Renal pelvis (tissue), 12 donors: ENCODE measurements at places on chromosomes 16 and 17.

DNA sequence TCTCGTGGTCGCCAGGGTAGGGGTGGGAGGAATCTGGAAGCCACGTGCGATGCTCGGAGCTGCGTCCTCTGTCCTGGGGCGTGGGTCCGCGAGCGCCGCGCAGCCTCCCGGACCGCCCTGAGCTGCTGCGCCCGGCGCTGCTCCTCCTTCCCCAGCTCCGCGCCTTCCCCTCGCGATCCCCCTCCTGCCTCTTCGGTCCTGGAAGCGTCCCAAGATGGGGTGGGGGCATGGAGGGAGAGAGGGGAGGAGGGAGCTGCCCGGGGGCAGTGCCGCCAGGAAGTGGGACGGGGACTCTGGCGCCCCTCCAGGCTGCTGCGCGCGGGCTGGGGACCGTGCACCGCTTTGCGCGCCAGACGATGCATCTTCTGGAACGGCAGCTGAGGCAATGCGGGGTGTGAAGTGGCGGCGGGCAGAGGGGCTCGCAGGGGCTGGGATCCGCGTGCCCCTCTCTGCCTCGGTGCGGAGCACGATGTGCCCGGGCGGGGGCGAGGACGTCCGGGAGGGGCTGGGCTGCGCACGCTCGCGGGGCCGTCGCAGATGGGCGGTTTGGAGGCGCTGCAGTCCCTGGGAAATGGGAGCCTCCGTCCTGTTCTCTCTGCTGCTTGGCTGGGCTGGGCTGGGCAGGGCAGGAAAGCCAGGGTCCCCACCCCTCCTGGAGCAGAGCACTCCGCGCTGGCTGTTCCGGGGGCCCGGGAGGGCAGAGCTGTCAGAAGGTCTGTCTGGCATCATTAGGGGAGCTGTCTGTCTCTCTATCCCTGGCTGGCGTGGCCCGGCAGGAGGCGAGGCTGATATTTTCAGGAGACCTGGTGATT is 388.0 kb downstream of the SEC14L1 start:
- DNase-seq: peak; percentile 76

DNA sequence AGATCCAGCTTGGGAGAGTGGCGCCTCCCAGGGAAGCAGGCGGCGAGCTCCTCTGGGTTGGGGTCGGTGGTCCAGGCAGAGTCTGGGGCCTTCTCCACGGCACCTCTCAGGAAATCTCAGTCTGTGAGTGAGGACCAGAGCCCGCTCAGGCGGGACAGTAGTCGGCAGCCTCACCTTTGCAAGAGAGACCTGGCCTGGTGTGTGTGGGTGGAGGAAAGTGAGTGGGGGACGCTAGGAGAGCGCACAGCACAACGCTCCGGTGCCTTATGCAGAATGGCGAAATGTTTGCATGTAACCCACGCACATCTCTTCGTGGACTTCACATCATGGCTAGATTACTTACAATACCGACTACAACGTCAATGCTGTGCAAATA is 2.2 kb downstream of the AHSP start:
- DNase-seq: no peak

- DNase-seq: no peak
Measured at GRCh38 chr17:2055292-2056205, 646 bp downstream of the HIC1 start.

DNA sequence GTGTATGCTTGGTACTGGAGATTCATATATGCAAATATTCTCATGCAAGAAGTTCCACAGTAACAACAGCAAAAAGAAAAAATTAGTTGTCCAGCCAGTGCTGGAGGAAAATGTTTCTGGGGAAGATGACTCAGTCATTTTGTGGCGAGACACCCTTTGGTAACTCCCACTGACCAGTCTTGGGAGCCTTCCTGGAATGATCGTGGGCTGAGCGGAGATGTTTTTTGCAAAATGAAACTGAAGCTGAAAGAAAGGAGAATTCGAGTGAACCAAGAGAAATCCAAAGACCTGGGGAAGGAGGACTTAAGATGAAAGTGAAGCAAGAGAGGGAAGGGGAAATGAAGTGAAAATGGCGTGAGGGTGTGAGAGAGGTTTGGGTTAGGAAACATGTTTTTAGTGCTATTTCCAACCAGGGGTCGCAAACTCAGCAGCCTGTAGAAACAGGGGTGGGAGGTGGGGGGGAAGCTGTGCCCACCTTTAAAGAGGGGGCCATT is 5.2 kb downstream of the ITPRIPL2 start:
- DNase-seq: no peak

- DNase-seq: no peak
Measured at GRCh38 chr16:70578035-70578434, 54.4 kb downstream of the SF3B3 start.

GRCh38 chr17:14351493-14351892 is 50.6 kb downstream of the HS3ST3B1 start:
- DNase-seq: no peak

DNA sequence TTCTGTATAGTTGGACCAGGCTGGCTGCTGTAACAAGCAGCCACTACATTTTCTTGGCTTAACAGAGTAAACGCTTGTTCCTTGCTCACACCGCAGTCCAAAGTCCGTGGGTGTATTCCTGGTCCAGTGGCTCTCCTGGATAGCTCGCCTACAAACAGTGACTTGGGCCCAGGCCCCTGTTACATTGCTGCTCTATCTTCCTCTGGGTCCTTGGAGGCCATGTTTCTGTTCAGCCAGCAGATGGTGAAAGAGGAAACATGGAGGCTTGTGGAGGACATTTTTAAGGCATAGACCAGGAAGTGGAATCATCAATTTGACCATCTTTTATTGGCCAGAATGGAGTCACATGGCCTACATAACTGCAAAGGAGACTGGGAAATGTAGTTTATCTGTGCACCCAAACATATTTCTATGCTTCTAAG is 55.1 kb downstream of the ATP2C2 start:
- no peak for DNase-seq

GRCh38 chr17:82105882-82106687 is 8.0 kb upstream of the FASN start:
- peak; percentile 49 for DNase-seq

DNA sequence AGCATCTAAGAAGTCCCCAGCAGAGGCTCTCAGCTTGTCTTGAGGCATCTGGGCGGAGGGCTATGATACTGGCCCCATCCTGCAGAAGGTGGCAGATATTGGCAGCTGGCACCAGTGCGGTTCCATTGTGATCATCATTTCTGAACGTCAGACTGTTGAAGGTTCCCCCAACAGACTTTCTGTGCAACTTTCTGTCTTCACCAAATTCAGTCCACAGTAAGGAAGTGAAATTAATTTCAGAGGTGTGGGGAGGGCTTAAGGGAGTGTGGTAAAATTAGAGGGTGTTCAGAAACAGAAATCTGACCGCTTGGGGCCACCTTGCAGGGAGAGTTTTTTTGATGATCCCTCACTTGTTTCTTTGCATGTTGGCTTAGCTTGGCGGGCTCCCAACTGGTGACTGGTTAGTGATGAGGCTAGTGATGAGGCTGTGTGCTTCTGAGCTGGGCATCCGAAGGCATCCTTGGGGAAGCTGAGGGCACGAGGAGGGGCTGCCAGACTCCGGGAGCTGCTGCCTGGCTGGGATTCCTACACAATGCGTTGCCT is at the start of gene CIITA:
Gene CIITA, plus strand, starts transcription at position 404 of the 543 bp plus-strand sequence. Its CDS starts 129 bp downstream, at position 533.
- DNase-seq: no peak

DNA sequence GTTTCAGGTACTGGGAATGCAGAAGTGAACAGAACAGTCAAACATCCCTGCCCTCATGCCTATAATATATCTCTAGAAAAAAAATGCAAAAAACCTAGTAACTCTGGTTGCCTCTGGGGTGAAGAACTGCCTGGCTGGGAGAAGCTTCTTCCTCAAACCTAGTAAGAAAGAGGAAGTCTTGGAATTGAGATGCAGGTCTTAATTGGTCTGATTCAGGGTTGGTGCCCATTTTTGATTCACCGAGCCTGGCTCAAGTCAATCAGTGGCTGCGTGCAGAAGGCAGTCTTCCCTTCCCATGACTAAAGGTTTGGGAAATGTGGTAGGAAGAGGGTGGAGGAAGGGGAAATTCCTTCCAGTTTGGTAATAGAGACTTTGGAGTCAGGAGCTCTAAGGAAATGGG is 22.4 kb downstream of the CDRT15 start:
- no peak for DNase-seq

DNA sequence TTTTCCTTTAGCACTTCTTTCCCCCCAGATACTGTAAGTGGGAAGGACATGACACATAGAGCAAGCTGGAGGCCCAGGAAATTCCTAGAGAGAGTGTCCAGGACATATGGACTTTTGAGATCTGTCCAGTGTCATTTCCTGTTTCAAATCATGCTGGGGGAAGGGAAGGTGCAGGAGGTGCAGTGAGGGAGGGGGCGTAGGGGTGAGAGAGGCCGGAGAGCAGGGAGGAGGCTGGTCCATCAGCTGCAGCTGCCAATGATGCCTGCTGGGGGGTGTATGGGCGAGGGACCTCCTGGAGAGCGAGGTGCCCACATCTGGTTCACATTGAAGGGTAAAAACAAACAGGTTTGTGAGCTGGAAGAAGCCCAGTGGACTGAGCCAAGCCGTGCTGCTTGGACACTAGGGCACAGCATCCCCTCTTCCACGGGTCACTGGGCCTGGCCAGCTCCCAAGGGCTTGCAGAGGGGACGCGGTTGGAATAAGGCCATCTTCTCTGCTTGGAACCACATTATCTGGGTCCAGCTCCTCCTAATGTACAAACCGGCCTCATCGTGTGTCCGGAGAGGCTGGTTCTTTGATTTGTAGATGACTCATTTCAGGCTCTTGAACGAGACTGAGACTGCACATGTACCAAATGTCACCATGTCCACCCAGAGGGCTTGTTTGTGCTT is 70.4 kb upstream of the SMURF2 start:
- DNase-seq: no peak

DNA sequence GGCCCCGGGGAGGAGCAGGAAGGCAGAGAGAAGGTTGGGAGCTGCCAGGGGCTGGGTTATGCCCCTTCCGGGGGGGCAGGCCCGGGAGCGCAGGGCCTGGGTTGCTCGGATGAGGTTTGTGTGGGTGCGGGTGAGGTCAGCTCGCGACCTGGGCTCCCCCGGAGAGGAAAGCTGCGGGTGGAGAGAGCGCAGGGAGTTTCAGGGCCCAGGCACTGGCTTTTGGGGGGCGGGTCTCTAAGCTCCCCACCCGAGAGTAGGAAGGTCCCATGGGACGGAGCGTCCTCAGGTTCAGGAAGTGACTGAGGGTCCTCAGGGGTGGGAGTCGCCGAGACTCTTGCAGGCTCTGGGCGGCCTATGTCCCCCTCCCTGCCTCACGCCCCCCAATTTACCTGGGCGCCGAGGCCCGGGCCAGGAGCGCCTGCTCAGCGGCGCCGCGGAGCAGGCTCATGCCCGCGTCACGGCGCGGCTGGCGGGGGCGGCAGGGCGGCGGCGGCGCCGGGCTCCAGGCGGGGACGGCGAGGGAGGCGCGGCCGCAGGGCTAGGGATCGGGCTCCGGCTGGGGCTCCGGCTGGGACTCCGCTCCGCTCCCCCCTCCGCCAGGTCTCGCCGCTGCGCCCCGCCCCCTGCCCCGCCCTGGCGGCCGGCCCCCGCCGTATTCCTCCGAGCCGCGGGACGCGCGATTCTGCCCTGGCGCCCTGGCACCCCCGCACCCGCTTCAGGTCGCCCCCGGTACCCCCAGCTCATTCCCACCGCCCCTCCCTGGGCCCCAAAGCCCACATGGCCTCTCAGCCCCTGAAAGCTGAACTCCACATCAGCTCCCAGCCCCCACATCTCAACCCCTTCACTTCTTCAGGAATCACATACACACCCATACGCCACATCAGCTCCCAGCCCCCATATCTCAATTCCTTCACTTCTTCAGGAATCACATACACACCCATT is at the start of gene DOK4:
Gene DOK4, minus strand, starts transcription at position 578 of the 942 bp plus-strand sequence. CDS start 6,986 bp downstream, outside the sequence.
- peak; percentile 70 for DNase-seq
